ENCODE measurements at places on chromosomes 5 and 9.
A peak's percentile ranks its signal among the peaks of the same experiment; 100 is the strongest.

DNA sequence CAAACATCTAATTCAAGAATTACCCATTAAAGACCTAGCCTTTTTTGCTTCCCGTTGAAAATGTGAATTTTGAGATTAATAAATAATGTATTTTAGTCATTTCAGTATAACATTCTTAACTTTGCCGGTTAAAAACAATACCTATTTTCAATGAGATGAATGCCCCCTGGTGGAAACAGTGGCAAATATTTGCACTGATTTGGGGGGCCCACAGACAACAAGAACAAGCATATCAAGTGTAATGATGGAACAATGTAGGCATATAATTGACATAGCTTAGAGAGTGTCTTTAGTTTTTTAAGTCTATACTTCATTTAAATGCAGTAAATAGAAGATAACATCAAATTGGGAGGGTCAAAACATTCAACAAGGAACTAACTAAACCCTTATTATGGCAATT lies 111.9 kb downstream of the NTRK2 start:
- H3K4me1 ChIP-seq, result no peaks in the 10 kb centered on the region
- DNase-seq, result no peak
- H3K4me3 ChIP-seq, result no peak overlapping the region
- no peaks in the 10 kb centered on the region for H3K27me3 ChIP-seq
- no peak overlapping the region for H3K27ac ChIP-seq

DNA sequence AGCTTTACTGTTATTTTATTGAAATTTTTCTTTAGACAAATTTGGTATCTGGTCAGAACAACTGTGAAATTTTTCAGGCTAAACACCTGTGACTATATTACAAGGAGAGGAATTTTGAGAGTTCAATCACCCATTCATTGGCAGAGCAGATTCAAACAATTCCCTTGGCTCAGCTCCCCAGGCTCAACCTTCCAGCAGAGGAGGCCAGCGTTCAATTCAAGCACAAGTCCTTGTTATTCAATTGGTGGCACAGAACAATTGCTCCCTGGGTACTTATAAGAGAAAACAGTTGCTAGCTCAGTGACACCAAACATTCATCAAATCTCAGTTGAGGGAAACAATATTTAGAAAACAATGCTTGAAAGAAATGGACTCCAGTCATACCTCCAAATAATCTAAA lies 83.3 kb downstream of the SUSD1 start:
- no peak for DNase-seq
- no peaks in the 10 kb centered on the region for H3K36me3 ChIP-seq
- H3K27me3 ChIP-seq, result no peaks in the 10 kb centered on the region
- no peak overlapping the region for H3K4me3 ChIP-seq
- H3K4me1 ChIP-seq, result no peaks in the 10 kb centered on the region

GRCh38 chr9:14433351-14434157 lies 119.6 kb upstream of the NFIB start:
- peaks cover 16% of the 10 kb centered on the region for H3K4me1 ChIP-seq
- H3K36me3 ChIP-seq, result no peaks in the 10 kb centered on the region
- H3K27me3 ChIP-seq, result no peaks in the 10 kb centered on the region

- H3K4me1 ChIP-seq, result no peaks in the 10 kb centered on the region
- H3K27ac ChIP-seq, result no peak overlapping the region
- no peak overlapping the region for H3K4me3 ChIP-seq
- no peak for DNase-seq
Observed at GRCh38 chr5:51396797-51397196, 13.5 kb downstream of the ISL1 start.

DNA sequence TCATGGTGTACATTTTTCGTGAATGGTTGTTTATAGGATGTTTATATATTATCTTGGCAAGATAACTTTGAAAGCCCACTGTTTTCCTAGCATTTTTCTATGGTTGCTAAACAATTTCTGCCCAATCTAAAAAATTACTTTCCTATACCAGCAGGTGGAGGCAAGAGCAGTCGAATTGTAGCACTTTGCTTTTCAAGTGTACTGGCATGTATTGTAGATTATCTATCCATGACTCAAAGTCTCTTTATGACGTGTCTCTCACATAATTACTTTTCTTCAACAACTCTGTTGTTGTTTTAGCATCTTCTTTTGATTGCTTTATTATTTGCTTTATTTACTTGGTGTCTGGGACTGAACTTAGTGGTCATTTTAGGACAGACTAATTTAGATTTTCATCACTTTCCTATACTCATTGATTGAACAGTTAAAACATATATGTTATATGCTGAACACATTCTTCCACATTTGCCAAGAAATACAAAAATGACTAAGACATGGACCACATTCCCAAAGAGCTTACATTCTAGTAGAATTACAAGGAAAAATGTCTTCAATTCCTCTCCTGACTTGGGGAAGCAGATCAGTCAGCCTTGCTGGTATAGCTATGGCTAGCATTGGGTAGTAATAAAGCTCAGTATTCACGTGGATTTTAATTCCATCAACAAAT lies 20.7 kb downstream of the NLN start:
- no peak overlapping the region for H3K27ac ChIP-seq
- no peak overlapping the region for H3K4me3 ChIP-seq
- no peaks in the 10 kb centered on the region for H3K4me1 ChIP-seq
- DNase-seq, result no peak

GRCh38 chr5:90135779-90136378 lies 273.7 kb downstream of the CETN3 start:
- H3K27me3 ChIP-seq, result no peaks in the 10 kb centered on the region
- no peak overlapping the region for H3K4me3 ChIP-seq
- no peak for DNase-seq
- H3K27ac ChIP-seq, result no peak overlapping the region
- H3K4me1 ChIP-seq, result peaks cover 16% of the 10 kb centered on the region

DNA sequence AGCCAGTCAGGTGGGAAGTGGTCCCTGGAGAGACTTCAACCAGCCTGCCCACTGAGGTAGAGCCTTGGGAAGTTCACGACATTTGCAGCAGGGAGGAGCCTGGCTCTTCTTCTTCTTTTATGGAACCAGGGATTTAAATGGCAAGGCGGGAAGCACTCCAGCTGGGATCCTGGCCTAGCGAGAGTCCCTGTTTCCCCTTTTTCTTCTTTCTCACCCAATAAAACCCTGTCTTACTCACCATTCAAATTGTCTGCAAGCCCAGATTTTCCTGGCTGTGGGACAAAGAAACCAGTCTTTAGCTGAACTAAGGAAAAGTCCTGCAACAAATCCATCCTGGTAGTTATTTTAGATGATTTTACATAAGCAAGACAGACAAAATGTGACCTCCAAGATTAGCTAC lies 503.7 kb downstream of the CDH10 start:
- no peaks in the 10 kb centered on the region for H3K36me3 ChIP-seq
- no peak for DNase-seq
- H3K4me1 ChIP-seq, result no peaks in the 10 kb centered on the region
- H3K27ac ChIP-seq, result no peak overlapping the region

DNA sequence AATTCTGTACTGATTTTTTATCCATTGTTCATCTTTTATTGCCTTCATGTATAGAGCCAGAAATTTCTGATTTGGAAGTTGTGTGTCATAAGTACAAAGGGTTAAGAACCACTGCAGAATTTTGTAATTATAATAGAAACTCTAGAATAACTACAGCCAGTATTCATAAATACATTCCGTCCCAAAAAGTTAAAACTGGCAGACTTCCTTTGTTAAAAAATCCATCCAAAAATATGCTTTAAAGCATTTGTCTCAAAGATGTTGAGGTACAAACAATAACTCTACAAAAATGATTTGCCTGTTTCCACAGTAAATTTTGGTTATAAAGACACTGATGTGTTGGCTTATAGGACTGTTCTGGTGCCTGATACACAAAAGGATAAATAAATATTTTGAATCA lies 436.6 kb downstream of the DTWD2 start:
- no peaks in the 10 kb centered on the region for H3K27me3 ChIP-seq
- no peaks in the 10 kb centered on the region for H3K36me3 ChIP-seq
- no peak overlapping the region for H3K4me3 ChIP-seq
- DNase-seq, result no peak
- H3K27ac ChIP-seq, result no peak overlapping the region

- H3K36me3 ChIP-seq, result no peaks in the 10 kb centered on the region
- H3K4me3 ChIP-seq, result no peak overlapping the region
- no peaks in the 10 kb centered on the region for H3K4me1 ChIP-seq
- H3K27ac ChIP-seq, result no peak overlapping the region
- DNase-seq, result no peak
- H3K27me3 ChIP-seq, result no peaks in the 10 kb centered on the region
Observed at GRCh38 chr9:94083384-94083783, 880 bp upstream of the PTPDC1 start.

GRCh38 chr5:34053133-34053532 lies 10.1 kb upstream of the C1QTNF3 start:
- no peaks in the 10 kb centered on the region for H3K36me3 ChIP-seq
- H3K4me1 ChIP-seq, result no peaks in the 10 kb centered on the region
- no peaks in the 10 kb centered on the region for H3K27me3 ChIP-seq
- no peak overlapping the region for H3K4me3 ChIP-seq
- H3K27ac ChIP-seq, result no peak overlapping the region
- DNase-seq, result no peak

DNA sequence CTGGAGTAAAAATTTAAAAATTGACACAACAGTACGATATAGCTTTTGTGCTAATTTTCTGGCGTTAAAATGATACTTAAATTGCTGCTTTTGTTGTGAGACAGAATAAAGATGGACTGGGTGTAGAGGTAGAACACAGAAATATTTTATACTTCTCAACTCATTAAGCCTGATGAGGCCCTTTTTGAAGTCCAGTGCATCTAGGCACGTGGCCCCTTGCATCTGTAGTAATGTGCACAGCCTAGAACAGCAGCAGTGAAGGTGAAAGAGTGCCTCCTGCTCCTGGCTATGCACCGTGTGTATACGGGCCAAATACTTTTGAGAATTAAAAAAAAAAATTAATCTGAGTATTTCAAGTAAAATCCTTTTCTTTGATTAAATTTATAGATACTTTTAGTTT lies 115.6 kb downstream of the XRCC4 start:
- H3K27me3 ChIP-seq, result no peaks in the 10 kb centered on the region
- no peak for DNase-seq
- H3K4me1 ChIP-seq, result no peaks in the 10 kb centered on the region
- no peak overlapping the region for H3K27ac ChIP-seq

DNA sequence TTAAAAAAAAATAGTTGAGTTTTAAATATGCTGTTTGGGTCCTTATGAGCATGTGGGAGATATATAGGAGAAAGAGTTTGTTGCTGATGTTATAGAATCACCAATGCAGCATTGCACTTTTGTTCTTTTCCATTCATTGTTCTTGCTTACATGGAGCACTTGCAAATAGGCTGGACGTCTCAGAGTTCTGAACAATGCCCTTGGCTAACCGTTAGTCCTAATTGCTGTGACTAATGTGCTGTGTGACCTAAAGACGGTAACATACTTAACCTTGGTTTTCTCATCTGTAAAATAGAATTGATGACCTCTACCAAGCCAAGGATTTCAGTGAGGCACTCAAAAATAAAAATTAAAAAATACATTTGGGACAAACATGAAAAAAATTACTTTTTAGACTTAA lies 29.8 kb downstream of the PIK3R1 start:
- DNase-seq, result no peak
- H3K36me3 ChIP-seq, result no peaks in the 10 kb centered on the region
- H3K27ac ChIP-seq, result peak overlapping the region; percentile 9
- peaks cover 72% of the 10 kb centered on the region for H3K4me1 ChIP-seq

DNA sequence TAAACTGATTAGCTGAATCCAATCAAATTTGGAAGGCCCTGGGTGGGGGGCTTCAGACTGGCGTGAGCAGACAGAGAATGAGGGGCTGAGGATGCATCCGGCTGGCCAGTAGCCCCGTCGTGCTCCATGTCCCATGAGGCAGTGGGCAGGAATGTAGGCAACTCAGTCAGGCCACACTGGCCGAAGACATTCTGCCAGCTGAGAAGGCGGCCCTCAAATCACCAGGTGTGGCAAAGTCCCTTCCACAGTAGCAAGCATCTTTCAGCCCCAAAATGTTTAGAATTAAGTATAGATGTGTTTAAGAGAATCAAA lies 25.7 kb upstream of the LAMC3 start:
- no peak overlapping the region for H3K4me3 ChIP-seq
- H3K27ac ChIP-seq, result no peak overlapping the region
- DNase-seq, result no peak
- no peaks in the 10 kb centered on the region for H3K4me1 ChIP-seq
- H3K27me3 ChIP-seq, result peaks cover 8% of the 10 kb centered on the region

DNA sequence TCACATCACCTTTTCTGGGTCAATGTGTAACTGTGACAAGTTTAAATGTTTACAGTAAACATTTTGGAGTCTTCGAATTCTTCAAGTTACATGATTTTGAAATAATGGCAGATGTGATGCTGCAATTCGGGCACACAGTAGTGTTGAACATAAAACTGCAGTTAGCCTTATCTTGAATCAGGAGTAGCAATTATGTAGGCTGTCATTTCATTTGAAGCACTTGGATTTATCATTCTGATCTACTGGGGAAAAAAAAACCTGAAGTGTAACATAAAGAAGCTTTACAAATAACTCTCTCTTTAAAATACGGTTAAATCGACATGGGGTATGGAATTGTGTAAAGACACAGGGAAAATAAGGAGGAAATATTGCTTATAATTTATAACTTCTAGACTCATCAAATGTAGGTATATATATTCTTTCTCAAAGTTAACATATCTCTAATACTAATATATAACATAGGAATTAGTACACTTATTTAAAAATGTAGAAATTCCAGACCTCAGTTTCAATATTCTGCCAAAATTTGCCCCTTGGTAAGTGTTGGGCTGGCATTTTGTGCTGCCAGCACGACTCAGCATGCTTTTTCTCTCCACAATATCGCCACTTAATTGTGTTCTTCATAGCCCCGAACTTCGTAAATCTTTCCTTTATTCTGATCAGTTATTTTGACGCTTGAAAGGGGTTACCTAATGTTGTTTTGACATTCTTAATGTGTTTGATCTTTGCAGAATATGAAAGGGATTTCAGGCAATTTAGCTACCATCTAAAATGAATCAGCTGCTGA lies 226.7 kb downstream of the PRR16 start:
- no peak overlapping the region for H3K27ac ChIP-seq
- H3K36me3 ChIP-seq, result no peaks in the 10 kb centered on the region
- no peak overlapping the region for H3K4me3 ChIP-seq
- no peak for DNase-seq
- no peaks in the 10 kb centered on the region for H3K4me1 ChIP-seq

GRCh38 chr9:14652729-14653377 lies 40.4 kb downstream of the ZDHHC21 start:
- H3K27ac ChIP-seq, result no peak overlapping the region
- H3K4me1 ChIP-seq, result no peaks in the 10 kb centered on the region
- H3K36me3 ChIP-seq, result no peaks in the 10 kb centered on the region
- no peak overlapping the region for H3K4me3 ChIP-seq

- H3K36me3 ChIP-seq, result no peaks in the 10 kb centered on the region
- H3K27ac ChIP-seq, result no peak overlapping the region
- H3K4me3 ChIP-seq, result no peak overlapping the region
- H3K27me3 ChIP-seq, result no peaks in the 10 kb centered on the region
Observed at GRCh38 chr9:16406526-16407225, 463.8 kb downstream of the BNC2 start.
